A549 treated with AZD2906 at 1 μM for 4 hours (cell line): ENCODE measurements at places on chromosomes 4 and X. TPM values are rescaled to one million over a fixed set of nuclear protein-coding genes. Genes with fewer than 3 reads are reported as not detected.

Gene DGKK
- 0.01 TPM in 1 of 5 replicates, not detected in the others for total RNA-seq

Gene ETDB
- not detected in 5 replicates for total RNA-seq

Gene HSPA4L
- 5.6 to 8.4 TPM (median 6.4 TPM) in 5 replicates for total RNA-seq

Gene SLITRK4
- total RNA-seq: not detected in 5 replicates

Gene ATP2B3
- 0.07 to 0.18 TPM (median 0.09 TPM) in 5 replicates for total RNA-seq

Gene VCX
- total RNA-seq: 0.10 TPM in 1 of 5 replicates, not detected in the others
